ENCODE measurements at places on chromosomes 13 and 19. TPM values are rescaled to one million over a fixed set of nuclear protein-coding genes. Genes with fewer than 3 reads are reported as not detected.

GRCh38 chr13:112065521-112065866 lies 1.5 kb upstream of the SOX1 start:
- no peak for DNase-seq
- H3K4me1 ChIP-seq: no peaks in the 10 kb centered on the region
- no peak overlapping the region for H3K4me3 ChIP-seq

ALG11 gene
- total RNA-seq: 26.1 TPM

DNA sequence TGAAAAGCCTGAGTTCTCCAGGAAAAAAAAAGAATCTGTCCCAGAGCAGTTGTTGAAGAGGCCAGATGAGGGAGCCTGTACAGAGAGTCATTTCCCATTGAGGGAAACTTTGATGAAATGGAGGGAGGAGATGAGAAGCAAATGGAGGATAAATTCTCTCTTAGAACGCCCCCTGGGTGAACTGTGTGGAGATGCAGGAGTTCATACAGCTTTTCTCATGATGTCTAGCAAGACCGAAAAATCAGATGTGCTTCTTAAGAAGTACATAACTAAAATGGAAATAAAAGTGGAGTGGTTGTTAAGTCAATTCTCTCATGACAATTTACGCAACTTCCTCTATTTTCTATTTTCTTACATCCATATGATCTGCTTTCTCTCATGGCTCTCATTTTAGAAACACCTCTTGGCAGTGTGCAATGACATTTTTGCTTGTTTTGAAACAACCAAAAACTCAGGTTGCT lies 1263.1 kb downstream of the PCDH9 start:
- no peaks in the 10 kb centered on the region for H3K27me3 ChIP-seq
- no peak overlapping the region for H3K4me3 ChIP-seq
- no peaks in the 10 kb centered on the region for H3K4me1 ChIP-seq
- DNase-seq: peak; percentile 5

ZNF234 gene
- 16.4 TPM for total RNA-seq

ZNF700 gene
- total RNA-seq: 7.6 TPM

GRCh38 chr13:71255633-71256032 lies 611.4 kb downstream of the DACH1 start:
- no peak overlapping the region for H3K27ac ChIP-seq
- H3K4me3 ChIP-seq: no peak overlapping the region
- H3K27me3 ChIP-seq: no peaks in the 10 kb centered on the region
- no peaks in the 10 kb centered on the region for H3K36me3 ChIP-seq

GRCh38 chr13:47397739-47398138 lies 500.9 kb upstream of the HTR2A start:
- H3K36me3 ChIP-seq: no peaks in the 10 kb centered on the region
- no peak overlapping the region for H3K4me3 ChIP-seq
- DNase-seq: peak; percentile 10
- H3K27ac ChIP-seq: no peak overlapping the region
- no peaks in the 10 kb centered on the region for H3K27me3 ChIP-seq
- no peaks in the 10 kb centered on the region for H3K4me1 ChIP-seq

DNA sequence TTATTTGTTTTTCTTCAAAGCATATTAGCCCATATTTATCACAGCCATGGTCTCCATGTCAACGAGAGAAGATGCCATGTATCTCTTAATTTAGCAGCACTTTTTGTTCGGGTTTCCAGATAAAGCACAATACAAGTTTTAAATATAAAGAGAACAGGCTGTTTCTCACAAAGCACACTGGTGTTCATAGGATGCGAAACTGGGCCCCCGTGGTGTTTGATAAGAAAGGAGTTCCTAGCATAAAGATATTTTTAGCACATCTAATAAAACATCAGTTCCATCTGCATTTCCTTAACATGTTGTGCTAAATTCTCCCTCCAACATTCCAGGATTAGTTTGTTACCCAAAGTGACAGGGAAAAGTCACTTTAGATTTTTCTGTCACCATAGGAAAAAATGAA lies 72.4 kb upstream of the EDNRB start:
- no peak overlapping the region for H3K4me3 ChIP-seq
- H3K27ac ChIP-seq: no peak overlapping the region
- peaks cover 17% of the 10 kb centered on the region for H3K4me1 ChIP-seq
- no peaks in the 10 kb centered on the region for H3K27me3 ChIP-seq
- H3K36me3 ChIP-seq: no peaks in the 10 kb centered on the region

RNF17 gene
- not detected for total RNA-seq

TPTE2 gene
- total RNA-seq: 0.24 TPM

DNA sequence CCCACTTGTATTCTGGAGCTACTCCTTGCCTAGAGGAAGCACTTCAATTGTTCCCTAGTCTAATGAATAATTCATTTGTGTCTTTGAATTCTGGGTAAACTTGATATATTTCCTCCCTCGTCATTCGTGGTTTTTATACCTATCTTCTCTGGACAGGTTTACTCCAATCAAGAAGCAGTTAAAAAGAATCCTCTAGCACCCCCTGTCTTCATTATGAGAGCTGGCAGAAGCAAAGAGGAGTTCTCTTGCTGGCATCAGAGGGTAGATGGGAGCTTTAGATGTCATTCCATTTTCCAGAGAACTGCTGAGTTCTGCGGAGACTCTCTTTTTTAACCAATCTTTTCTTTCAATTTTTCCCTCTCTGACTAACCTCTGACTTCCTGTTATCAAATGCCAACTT lies 627.7 kb downstream of the FGF9 start:
- H3K36me3 ChIP-seq: no peaks in the 10 kb centered on the region
- H3K4me1 ChIP-seq: no peaks in the 10 kb centered on the region
- H3K27me3 ChIP-seq: no peaks in the 10 kb centered on the region

- DNase-seq: peak; percentile 54
- no peaks in the 10 kb centered on the region for H3K36me3 ChIP-seq
- H3K27me3 ChIP-seq: no peaks in the 10 kb centered on the region
- no peaks in the 10 kb centered on the region for H3K4me1 ChIP-seq
Observed at GRCh38 chr13:80666782-80667552, 326.0 kb upstream of the SPRY2 start.

DNA sequence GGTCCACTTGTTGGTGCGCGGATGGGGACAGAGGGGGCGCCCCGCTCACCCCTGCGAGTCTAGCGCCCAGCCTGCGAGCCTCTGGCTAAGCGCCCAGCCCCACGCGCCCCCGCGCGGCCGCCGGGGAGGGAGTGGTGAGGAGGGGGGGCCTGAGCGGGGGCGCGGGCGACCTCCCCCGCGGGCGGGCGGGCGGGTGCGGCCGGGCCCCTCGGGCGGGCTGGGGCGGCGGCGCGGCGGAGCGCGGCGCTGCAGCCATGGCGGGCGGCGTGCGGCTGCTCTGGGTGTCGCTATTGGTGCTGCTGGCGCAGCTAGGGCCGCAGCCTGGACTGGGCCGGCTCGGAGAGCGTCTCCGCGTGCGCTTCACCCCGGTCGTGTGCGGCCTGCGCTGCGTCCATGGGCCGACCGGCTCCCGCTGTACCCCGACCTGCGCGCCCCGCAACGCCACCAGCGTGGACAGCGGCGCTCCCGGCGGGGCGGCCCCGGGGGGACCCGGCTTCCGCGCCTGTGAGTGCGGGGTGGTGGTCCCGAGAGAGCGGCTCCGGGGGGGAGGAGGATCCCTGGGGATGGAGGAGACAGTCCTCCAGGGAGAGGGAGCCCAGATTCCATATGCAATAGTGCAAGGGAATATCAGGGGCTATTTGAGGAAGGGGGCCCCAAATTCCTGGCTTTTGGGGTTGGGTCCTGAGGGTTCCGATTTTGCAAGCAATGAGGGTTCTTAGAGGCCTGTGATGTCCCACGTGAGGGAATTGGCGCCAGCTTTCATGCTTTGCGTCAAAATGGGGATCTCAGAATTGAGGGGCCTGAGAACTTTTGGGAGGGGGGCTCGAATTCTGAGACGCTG lies at the start of gene LTBP4:
LTBP4 (plus strand) TSS at position 236 of the 841 bp plus-strand sequence; CDS start at position 255, 19 bp downstream.
- peak within 1 kb of the TSS; percentile 32 for H3K4me3 ChIP-seq
- no peak within 1 kb of the TSS for H3K27ac ChIP-seq

GRCh38 chr13:111623743-111624505 lies 303.5 kb downstream of the TEX29 start:
- H3K27ac ChIP-seq: no peak overlapping the region
- DNase-seq: no peak
- no peaks in the 10 kb centered on the region for H3K4me1 ChIP-seq
- H3K4me3 ChIP-seq: no peak overlapping the region
- H3K27me3 ChIP-seq: peaks cover 4% of the 10 kb centered on the region

DNA sequence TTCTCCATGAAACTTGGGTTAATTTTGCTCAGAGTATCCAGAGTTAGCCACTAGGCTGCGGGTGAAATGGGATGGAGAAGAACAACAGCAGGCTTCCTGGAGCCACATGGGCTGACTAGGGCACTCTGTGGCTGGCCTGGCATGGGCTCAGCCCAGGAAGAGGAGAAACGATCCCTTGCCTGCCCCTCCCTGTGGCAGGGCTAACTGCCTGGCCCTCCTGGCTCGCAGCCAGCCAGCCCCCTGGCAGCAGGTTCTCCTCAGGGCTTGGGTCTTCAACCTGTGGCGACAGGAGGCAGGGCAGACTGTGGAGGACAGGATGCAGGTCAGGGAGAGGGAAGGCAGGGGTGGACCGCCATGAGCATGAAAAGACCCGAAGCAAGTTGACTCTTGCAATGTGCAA lies 78.7 kb upstream of the GPR183 start:
- no peak for DNase-seq
- no peak overlapping the region for H3K27ac ChIP-seq
- H3K36me3 ChIP-seq: no peaks in the 10 kb centered on the region
- no peaks in the 10 kb centered on the region for H3K27me3 ChIP-seq
- no peak overlapping the region for H3K4me3 ChIP-seq

SULT2A1 gene
- not detected for total RNA-seq

ZNF345 gene
- total RNA-seq: 2.3 TPM

DNA sequence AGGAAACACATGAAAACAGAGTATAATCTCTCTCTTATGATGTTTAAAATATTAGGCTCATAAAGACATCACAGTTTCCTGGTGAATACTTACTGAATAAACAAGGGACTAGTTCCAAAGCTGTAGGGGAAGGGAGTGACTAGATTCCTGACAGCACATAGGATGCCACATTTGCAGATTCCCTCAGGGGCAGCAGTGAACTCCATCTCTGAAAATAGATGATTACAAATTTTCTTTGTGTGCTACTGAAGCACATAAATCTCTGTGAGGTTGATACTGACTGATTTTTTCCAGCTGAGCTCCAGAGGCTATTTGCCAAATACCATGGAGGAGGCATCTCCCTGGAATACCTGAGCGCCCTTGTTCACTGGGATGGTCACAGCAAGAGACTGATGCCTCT lies 77.3 kb downstream of the FGF9 start:
- no peaks in the 10 kb centered on the region for H3K36me3 ChIP-seq
- H3K4me1 ChIP-seq: peaks cover 16% of the 10 kb centered on the region
- H3K27ac ChIP-seq: peak overlapping the region; percentile 70
- H3K27me3 ChIP-seq: no peaks in the 10 kb centered on the region
- DNase-seq: no peak
- no peak overlapping the region for H3K4me3 ChIP-seq

TRAPPC5 gene
- total RNA-seq: 96.2 TPM
